ENCODE measurements at places on chromosomes 12 and 14.

DNA sequence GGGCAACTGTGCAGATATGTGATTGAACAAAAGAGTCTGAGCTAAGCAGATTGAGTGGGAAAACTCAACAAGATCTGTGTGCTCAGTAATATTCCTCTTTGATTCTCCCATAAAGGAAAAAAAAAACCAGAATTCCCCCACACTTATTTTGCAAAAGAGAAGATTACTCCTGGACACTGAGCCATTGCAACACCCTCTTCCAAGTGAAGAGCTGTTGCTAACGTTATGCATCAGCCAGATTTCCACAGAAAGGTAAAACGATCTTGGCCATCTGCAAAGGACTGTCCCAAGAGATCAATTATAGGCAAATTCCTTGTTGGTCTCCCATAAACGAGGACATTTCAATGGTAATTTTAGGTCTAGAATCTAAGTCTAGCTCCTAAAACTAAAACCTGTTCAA lies 587.7 kb downstream of the C12orf50 start:
- DNase-seq, result no peak

GRCh38 chr14:68173227-68173972 lies 353.8 kb downstream of the RAD51B start:
- DNase-seq, result no peak

DNA sequence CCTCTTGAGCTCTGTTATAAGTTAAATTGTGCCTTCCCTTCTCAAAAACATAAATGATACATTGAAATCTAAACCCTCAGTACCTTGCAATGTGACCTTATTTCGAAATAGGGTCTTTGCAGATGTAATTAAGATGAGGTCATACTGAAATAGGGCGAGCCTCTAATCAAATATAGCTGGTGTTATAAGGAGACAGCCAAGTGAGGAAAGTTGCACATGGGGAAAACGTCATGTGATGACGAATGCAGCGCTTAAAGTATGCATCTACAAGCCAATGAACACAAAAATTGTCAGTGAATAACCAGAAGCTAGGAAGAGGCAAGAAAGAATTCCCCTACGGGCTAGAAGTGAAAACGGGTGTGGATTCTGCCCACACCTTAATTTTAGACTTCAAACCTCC lies 305.2 kb upstream of the FOXG1 start:
- no peak for DNase-seq

DNA sequence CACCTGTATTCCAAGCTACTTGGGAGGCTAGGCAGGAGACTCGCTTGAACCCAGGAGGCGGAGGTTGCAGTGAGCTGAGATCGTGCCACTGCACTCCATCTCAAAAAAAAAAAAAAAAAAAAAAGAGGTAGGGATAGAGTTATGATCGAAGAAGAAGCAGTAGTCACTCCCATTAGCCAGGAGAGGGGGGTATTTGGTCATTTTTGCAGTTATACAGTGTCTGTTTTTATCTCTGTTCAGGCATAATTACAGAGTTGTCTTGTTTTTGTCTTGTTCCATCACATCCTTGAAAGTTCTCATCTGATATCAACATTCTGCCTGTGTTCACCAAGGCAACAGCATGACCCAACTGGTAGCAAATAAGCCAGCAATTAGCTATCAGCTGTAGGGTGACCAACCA lies 98.5 kb upstream of the TMPO start:
- DNase-seq, result no peak

DNA sequence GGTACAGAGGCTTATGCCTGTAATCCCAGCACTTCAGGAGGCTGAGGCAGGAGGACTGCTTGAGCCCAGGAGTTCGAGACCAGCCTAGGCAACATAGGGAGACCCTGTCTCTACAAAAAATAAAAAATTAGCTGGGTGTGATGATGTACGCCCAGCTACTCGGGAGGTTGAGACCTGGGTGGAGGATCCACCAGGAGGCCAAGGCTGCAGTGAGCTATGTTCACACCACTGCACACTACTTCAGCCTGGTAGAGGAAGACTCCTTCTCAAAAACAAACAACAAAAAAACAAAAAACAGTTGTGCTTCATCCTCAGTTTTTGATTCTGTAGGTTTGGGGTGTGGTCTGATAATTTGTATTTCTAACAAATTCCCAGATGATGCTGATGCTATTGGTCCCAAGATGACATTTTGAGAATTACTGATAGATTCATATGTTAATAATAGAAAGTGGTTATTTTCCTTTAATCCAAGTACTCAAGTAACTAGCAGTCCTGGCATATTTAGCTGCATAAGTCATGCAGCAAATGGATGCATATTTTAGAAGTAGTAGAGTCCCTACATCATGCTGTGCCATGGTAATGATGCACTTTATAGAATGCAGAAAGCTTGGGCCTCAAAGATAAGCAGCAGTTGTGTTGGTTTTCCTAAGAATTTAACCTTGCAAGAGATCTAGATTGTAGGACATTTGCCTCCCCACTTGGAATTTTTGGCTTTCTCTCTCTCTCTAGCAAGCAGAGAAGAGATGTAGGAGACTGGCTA lies 76.1 kb upstream of the PAWR start:
- DNase-seq, result no peak

GRCh38 chr12:132281038-132281437 lies 48.4 kb downstream of the GALNT9 start:
- DNase-seq, result no peak

DNA sequence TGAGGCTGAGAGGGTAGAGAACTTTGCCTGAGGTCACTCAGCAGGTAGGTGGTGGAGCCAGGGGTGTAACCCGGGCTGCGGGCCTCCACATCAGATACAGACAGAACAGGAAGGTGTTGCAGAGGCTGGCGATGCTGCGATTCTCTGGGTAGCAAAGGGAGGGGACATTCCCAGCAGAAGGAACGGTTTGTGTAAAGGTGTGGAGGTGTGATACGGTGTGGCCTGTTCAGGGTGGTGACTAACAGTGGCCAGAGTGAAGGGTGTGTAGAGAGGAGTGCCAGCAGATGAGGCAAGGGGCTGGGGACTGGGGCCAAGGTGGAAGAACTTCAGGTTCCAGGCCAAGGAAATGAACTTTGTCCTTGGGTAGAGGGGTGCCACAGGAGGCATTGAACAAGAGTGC lies 18.2 kb upstream of the FAIM2 start:
- no peak for DNase-seq

DNA sequence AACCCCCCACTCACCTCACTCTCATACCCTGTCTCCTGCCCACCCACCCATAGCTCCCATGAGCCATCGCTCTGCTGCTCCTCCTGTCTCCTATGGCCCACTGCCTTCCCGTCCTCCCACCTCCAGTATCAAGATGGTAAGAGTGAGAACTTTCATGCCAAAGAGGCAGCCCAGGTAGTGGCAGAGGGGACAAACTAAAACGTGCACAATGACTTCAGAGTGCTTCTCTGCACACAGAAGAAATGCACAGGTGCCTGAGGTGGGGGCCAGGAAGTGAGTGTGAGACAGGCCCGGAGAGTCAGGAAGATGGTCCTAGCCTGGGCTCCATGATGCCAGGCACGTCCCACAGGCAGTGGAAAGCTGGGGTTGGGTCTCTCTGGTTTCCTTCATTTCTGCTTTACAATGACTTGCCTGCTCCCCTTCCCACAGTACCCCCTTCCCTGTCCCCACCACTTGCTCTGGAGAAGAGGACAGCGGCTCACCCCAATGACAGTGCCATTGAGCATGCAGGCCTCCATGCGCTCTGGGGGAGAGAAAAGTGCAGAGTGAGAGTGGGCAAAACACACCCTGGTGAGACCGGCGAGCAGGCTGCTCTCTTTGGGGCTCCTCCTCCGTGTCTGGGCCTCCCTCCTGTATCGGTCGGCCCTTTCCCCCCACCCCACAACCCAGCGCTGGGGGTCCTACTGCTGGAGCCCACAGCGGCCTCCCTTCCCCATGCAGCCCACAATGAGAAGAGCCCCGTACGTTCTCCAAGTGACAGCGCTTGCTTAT lies 22.8 kb upstream of the ANO2 start:
- no peak for DNase-seq

DNA sequence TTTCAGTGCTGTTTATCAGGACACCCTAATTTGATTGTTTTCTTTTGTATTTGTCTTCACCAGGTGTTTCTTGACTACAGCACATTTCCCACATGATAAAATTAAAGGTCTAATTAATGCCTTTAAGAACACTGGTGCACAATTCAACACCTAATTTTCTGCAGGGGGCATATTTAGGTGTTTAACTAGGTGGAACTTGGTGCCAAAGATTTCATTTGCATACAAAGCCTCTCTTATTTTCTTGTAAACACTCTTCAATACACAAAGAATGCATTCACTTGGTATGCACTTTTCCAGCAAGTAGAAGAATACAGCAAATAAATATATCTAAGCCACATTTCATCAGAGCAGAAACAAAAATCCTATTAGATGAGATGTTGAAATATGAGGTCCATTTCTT lies 646.2 kb upstream of the FOXG1 start:
- no peak for DNase-seq

DNA sequence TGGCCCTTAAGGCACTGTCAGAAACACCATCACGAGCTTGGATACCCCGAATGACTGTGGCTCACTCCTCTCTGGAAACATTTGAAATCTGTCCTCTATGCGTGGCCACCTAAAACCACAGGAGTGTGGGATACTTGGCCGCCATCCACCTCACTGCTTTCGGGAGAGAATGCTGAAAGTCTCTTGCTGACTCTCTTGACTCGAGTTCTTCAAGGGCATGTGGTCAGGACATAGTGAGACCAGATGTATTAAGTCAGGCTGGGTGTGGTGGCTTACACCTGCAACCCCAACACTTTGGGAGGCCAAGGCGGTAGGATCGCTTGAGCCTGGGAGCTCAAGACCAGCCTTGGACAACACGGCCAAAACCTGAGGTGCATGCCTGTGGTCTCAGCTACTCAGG lies 174.7 kb upstream of the ALG10B start:
- DNase-seq, result no peak

GRCh38 chr14:68976160-68977067 lies 2.7 kb downstream of the ACTN1 start:
- no peak for DNase-seq

DNA sequence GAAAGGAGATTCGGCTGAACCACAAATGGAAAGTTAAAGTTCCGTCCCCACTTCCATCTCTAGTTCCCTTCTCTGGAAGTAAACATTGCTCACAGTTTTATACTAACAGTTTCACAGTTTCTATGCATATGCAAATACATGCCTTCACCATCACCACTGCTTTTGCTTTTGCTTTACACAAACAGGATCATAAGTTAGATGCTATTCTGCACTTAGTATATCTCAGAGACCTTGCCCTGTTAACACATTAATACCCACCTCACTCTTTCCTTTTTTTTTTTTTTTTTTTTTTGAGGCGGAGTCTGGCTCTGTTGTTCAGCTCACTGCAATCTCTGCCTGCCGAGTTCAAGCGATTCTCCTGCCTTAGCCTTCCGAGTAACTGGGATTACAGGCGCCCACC lies 890 bp downstream of the TEP1 start:
- no peak for DNase-seq

- DNase-seq, result no peak
Measured at GRCh38 chr14:103731916-103732867, 16.6 kb downstream of the ZFYVE21 start.

DNA sequence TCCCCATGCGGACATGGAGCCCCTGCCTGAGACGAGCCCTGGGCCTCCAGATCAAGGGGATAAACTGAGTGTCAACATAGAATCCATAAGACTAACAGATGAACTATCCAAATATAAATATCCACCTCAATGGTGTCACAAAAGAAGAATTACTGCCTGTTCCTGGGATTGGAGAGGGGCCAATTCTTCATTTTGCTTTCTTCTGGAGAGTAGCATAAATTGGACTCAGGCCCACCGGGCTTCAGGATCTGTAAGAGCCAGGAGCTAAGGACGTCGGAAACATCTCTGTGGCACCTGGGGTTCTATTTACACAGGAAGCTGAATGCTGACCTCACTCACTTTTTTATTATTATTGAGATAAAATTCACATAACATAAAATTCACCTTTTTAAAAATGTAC lies 408.2 kb upstream of the CCDC196 start:
- DNase-seq, result no peak

Measured in left kidney (tissue), 8 donors.